Caco-2 (cell line): ENCODE measurements at places on chromosomes 1 and 21. TPM values are rescaled to one million over a fixed set of nuclear protein-coding genes. Genes with fewer than 3 reads are reported as not detected.

The LSM10 gene
- 19.6 and 20.7 TPM in 2 replicates for total RNA-seq

The NRDC gene
- total RNA-seq = 109 and 111 TPM in 2 replicates

- DNase-seq = no peak
Measured at GRCh38 chr1:11055676-11056075, 4.1 kb downstream of the SRM start.

The PAPPA2 gene
- 0.02 and 0.18 TPM in 2 replicates for total RNA-seq

DNA sequence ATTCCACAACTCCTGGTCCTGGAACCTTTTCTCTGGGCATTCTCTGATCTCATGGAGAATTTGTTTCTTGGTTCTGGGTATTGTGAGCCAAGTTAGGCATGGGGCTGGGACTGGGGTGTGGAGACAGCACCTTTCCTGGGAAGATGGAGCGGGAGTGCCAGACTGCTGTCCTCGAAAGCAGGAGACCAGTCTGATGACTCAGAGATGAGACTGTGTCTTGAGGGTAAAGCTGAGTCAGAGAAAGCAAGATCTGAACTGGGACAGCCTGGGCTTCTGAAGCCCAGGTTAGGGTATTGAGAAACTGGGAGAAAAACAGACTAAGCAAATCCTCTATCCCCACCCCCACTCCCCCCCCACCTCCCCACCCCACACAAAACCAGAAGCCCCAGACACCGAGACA, 2.2 kb upstream of the KANK4 start:
- DNase-seq = no peak

The NECTIN4 gene
- total RNA-seq = 0.20 and 0.74 TPM in 2 replicates
